ENCODE measurements at places on chromosomes 7 and 10.

DNA sequence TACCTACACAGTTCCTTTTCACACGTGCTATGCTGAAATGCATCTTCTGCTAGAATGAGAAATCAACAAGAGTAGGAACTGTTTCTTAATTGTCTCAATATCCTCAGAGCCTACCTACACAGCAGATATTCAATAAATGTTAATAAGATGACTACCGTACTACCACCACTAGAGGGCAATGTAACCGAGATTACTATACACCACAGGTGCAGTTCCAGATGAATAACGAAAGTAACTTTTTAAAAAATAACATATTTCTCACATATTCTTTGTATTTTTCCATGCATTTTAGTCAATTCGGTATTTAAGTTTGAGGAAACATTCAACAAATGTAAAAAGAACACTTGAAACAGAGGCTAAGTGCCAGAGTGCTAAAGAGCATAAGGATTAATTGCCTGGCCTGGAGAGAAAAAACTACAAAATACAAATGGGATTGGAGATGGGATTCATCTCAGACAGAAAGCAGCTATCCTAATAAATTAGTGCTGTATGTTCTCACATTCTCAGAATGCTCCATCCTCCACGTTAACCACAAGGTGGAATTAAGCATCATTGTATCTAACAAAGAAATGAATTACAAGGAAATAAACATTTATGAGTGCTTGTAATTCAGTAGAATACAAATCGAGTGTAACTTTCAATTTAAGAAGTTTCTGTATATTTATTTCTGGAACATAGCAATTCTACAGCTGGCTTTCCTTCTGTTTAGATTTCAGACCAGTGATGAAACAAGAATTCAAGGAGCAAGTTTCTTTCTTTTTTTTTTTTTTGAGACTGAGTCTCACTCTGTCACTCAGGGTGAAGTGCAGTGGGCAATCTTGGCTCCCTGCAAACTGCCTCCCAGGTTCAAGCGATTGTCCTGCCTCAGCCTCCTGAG, 20.3 kb upstream of the HECTD2 start:
- DNase-seq: peak; percentile 84

DNA sequence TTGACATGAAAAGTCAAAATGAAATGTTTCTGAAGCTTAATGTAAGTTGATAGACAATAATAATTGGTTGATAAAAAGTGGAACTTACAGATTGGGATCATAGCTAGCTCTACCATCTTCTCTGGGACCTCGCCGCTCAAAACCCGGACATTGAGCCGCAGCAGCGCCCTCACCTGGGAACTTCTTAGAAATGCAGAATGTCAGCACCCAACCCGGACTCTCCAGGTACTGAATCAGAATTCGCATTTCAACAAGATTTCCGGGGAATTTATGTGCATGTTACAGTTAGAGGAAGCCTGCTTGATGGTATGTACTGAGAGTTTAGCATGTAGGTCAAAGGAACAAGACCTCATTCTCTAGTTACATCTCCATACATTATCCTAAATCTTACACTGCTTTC, 36.7 kb upstream of the ABLIM1 start:
- DNase-seq: peak; percentile 71

DNA sequence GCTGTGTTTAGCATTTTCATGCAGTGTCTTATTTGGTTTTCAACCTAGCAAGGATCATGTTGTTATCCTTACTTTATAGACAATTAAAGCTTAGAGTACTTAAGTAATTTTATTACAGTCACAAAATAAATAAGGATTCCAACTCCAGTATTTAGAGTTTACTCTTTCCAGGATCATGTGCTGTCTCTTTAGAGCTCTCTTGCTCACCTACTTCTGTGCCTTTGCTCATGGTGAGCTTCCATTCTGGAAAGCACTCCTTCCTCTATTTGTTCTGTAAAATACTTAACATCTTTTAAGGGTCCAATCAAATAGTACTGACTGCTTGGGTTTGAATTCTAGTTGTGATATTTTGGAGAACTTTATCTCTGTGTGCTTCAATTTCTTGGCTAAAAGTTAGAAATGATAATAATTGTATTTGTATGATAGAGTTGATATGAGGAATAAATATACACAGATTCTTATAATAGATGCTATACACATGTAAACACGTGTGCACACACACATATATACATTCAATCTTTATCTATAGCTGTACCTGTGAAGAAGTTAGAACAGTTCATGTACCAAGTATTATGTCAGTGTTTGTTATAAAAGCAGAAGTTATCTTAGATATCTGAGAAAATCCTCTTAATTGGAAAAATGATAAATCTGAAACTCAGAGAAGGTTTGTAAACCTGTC, 18.2 kb upstream of the CALCR start:
- DNase-seq: no peak

DNA sequence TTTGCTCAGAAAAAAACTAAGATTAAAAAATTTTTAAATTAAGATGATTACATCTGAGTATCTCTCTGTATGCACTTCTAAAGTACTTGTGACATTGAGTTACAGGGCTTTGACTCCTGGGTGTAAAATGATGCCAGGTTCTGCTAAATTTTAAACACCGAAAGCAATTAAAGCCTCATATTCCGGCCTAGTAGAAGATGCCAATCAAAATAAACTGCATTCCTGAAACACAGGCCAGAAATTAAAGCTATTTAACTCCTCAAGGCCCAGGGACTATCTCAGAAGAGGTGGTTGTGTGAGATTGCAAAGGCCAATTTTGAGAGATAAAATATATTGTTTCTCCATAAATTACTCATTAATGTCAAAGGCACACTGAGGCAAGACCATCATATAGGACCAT, 388.3 kb downstream of the KIF20B start:
- DNase-seq: no peak

DNA sequence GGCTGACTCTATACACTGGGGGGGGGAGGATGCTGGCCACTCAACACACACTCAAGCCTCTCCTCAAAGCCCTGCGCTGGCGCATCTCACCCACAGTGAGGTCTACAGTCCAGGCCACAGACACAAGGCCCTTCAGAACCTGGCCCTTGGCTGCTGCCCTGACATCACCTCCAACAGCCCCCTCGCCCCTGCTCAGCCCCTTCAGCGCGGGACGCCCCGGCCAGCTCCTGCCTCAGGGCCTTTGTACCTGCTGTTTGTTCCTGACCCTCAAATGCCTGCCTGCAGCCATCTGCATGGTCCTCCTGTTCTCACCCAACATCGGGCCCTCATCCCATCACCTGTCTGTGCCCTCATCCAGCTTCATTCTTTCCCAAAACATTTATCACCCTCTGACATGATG, 572.6 kb downstream of the DNAJB6 start:
- no peak for DNase-seq

- DNase-seq: no peak
Observed at GRCh38 chr10:109945473-109946177, 22.3 kb upstream of the XPNPEP1 start.

DNA sequence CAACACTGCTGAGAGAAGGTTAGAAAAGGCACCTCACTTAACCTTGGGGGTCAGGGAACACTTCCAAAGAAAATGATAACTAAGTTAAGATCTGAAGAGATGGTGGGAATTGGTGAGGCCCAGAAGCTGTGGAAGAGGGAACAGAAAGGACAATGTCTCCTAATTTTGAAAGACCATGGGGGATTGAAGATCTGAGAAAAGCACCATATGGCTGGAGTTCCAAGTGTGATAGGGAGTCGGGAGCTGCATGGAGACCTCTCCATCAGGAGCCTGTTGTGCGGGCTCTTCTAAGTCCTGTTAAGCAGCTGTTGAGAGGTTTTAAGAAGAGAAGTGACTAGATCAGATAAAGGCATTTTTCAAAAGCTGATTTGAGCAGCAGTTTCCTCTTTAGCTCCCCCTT, 254.3 kb downstream of the CDK14 start:
- DNase-seq: no peak

DNA sequence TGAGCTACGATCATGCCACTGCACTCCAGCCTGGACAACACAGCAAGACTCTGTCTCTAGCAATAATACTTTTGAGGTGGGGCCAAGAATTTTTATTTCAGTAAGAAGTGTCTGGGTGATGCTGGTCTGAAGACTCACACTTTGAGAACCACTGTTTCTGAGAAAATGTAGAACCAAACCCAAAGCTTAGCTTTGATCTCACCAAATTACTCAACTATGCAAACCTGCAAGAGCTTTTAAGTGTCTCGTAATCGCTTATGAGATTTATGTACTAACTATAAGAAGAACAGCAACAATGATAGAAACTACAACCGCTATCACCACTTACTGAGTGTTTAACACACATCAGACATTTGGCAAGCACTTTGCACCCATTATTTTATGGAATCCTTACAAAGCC, 29.5 kb downstream of the APBB1IP start:
- DNase-seq: no peak

GRCh38 chr10:123250640-123251039, 96.4 kb downstream of the BUB3 start:
- DNase-seq: peak; percentile 71

- peak; percentile 68 for DNase-seq
Observed at GRCh38 chr10:23194966-23195845, 3.1 kb downstream of the PTF1A start.

DNA sequence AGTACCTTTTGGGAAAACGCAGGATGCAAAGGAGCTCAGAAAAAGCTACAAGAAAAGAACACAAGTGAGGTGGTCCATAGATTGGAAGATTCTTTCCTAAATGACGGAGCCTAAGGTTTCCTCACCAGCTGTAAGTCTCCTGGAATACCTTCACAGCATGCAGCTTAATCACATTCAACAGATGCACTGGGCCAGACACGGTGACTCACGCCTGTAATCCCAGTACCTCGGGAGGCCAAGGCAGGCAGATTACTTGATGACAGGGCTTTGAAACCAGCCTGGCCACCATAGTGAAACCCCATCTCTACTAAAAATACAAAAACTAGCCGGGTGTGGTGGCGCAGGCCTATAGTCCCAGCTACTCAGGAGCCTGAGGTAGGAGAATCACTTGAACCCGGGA, 228.7 kb downstream of the FRMD4A start:
- DNase-seq: peak; percentile 60

DNA sequence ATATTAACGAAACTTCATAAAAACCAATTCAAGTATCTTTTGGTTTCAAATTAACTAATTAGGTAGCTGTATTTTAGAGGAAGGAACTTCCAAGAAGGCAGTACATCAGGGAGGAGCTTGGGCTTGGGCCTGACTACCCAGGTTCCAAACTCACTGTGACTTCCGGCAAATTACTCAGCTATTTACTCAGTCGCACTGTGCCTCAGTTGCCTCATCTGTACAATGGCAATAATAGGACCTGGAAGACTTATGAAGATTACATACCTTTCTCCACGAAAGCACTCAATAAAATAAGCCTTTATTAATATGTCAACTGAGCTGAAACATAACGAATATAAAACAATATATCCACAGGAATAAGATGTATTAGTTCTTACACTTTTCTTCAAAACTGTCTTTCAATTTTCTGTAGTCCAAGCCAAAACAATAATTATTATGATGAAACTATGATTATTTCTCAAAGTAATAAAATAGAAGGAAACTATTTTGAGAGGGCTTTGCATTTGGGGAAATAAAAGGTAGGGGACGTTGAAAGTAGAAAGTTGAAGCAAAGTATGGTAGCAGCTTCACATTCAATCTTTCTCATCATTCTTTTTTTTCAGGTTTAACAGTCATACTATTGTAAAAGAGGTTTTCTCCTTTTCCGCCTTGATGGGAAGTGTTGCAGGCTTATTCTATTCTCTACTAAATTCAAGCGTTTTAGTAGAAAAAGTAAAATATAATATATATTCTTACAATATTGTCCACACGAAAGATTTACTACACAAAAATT, 10.5 kb upstream of the EBLN1 start:
- DNase-seq: no peak

GRCh38 chr7:50270531-50271018, 33.9 kb upstream of the IKZF1 start:
- no peak for DNase-seq

DNA sequence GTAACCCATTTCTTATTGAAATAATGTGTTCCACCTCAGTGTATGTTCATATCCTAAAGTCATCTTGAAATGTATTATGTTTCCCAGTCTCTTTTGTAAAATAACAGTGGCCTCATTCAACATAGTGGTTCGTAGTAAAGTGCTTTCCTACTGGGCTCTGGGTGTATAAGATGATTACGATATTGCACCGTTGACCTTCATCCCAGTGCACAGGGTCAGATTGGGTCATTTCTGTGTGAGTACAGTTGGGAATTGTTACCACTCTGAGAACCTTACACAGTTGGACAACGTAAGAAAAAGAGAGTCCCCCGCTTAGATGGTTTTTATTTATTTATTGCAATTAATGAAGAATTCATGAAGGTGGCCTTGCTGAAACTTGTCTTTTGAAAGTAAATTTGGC, 135.6 kb downstream of the CHN2 start:
- DNase-seq: no peak

DNA sequence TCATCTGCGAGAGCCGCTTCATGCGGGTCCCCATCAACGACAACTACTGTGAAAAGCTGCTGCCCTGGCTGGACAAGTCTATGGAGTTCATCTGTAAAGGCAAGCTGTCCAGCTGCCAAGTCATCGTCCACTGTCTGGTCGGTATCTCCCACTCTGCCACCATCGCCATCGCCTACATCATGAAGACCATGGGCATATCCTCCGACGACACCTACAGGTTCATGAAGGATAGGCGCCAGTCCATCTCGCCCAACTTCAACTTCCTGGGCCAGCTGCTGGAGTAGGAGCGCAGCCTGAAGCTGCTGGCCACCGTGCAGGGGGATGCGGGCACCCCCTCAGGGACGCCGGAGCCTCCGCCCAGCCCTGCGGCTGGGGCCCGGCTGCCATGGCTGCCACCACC, 11.7 kb upstream of the SEC24C start:
- no peak for DNase-seq

DNA sequence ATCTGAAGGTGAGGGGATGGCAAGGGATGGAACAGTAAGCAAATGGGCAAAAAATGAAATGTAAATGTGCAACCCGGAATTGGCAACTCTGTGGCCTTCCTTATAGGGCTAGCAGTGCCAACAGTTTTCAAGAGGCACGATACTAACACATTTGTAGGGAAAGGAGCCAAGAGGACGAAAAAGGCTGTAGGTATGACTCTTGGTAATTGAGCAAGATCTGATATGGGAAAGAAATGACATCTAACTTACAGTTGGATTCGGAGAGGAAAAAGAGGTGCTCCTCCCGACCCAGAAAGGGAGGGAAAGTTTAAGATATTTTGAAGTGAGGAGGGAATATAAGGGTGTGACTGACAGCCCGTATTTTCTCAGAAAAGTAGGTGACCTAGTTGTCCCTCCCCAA, 2.1 kb upstream of the CREM start:
- DNase-seq: no peak

- no peak for DNase-seq
Observed at GRCh38 chr10:129771991-129772431, 192.1 kb downstream of the EBF3 start.

GRCh38 chr7:98624846-98625420, 7.8 kb downstream of the NPTX2 start:
- no peak for DNase-seq

GRCh38 chr7:92845736-92846135, 9.4 kb upstream of the CDK6 start:
- DNase-seq: no peak

GRCh38 chr7:70353330-70353945, 755.2 kb downstream of the AUTS2 start:
- DNase-seq: no peak

GRCh38 chr7:150562919-150563318, 4.3 kb upstream of the GIMAP4 start:
- DNase-seq: no peak

Data from neural progenitor cell (in vitro differentiated cells).